ENCODE measurements at places on chromosomes 3 and 15.

GRCh38 chr3:185264849-185265553, 11.2 kb upstream of the EHHADH start:
- DNase-seq: no peak

- peak; percentile 6 for DNase-seq
Measured at GRCh38 chr3:144294659-144295538, 323.3 kb downstream of the DIPK2A start.

DNA sequence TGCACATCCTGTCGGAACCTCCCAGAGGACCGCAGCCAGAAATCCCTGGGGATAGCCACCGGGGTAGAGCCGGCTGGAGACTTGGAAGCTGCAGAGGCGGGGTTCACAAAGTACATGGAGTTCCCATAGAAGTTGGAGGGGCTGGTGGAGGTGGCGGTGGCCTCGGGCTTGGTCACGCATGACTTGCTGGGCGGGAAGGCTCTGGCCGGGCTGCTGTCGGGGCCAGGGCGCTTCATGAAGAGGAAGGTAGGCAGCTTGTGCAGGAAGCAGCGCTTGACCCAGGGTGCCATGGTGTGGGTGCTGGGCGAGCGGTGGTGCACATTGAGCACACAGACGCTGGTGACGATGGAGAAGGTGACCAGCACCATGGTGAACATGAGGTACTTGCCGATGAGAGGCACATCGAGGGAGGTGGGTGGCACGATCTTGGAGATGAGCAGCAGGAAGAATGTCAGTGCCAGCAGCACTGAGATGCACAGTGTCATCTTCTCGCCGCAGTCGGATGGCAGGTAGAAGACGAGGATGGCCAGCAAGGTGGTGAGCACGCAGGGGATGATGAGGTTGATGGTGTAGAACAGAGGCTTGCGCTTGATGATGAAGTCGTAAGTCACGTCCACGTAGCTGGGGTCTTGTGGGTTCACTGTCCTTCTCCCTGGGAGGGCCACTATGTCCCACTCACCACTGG, 8.4 kb upstream of the CHRNA3 start:
- DNase-seq: no peak

DNA sequence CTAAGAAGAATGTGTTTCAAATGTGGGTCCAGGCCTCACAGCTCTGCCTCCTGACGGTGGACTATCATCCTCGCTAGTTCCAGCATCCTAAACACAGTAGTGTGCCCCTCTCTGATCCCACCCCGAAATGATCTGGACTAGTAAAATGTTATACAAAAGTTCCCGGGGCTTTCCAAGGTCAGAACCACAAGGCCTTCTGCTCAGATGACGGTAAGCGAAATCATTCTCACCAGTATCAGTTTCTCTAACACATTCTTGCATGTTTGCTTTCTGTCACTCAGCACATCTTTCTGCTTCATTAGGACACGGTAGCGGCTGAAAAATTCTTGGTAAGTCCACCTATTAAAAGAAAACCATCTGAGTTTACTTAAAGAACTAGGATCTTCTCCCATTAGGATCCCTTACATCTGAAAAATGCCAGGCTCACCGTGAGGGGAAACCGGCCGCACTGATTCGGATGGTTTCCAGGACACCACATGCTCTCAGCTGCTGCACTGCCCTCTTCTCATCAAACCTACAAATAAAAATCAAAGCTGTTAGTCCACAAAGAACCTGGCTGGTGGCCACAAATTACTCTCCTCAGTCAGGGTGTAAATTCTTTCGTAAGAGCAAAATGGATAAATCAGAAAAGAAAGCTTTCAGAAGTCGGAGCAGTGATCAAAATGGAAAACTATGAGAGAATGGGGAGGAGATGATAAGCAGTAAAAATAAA, 83.9 kb upstream of the MYO5C start:
- peak; percentile 66 for DNase-seq

- DNase-seq: no peak
Measured at GRCh38 chr15:69782139-69782658, 315.5 kb downstream of the TLE3 start.
